HCEC 1CT (cell line): ENCODE measurements at places on chromosomes 4 and X.

GRCh38 chr4:174451718-174452296, 70.5 kb downstream of the HPGD start:
- DNase-seq = no peak

- DNase-seq = no peak
Measured at GRCh38 chrX:38845426-38845825, 44.2 kb downstream of the MID1IP1 start.

GRCh38 chr4:83093060-83093640, 21.4 kb downstream of the PLAC8 start:
- DNase-seq = no peak

DNA sequence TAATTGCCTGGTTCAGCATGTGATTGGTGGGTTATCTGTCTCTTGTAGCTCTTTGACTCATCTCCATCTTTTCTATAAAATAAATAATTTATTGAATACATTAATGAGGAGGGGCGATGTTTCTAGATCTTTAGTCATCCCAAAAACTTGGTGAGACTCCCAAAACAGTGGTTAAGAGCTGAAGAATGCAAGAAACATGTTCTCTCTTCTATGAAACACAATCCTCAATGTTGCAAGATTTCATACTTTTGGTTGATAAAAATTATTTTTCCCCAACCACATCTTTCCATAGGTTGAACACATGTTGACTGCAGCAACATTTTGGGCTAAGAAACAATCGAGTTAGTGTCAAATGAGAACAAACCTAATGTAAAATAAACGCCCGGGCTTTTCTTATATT, 1.2 kb upstream of the TMEM47 start:
- DNase-seq = peak; percentile 48

- peak; percentile 98 for DNase-seq
Measured at GRCh38 chrX:13463608-13464007, 105.8 kb upstream of the EGFL6 start.

- DNase-seq = peak; percentile 21
Measured at GRCh38 chr4:153634738-153635353, 49.2 kb upstream of the TLR2 start.

DNA sequence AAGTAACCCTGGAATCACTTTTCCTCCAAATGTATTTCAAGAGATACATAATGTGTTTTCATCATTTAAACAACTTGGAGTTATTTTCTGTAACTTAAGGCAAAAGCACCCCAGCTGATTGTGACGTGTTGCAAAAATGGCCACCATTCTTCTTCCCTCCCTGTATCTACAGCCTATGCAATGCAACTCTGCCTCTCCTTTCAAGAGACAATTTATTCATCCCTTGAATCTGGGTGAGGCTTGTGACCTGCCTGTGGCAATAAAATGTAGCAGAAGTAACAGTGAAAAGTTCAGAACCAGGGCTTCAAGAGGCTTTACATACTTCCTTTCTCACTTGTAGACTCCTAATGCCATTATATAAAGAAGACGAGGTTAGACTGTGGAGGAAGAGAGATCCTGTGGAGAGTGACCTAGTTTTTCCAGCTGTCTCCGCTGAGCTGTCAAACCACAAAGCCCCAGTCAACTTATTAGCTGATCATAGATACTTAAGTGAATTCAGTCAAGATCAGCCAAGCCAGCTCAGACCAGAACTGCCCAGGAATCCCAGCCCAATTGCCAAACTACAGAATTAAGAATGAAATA, 81.0 kb upstream of the KLF3 start:
- no peak for DNase-seq

DNA sequence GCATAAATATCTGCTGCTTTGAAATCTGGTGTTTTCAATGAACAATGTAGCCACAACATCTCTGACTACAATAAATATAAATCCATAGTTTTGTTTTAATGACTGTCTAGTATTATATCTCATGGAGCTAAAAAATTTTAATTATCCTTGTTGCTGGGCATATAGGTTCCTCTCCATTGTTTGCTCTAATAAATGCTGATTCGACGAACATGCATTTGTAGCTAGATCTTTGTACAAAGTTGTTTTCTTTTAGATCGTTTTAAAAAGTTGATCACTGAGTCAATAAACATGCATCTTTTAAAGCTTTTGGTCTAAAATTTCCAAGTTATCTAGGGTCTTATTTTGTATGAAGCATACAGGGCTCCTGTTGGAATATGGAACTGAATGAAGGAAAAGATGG, 130.5 kb upstream of the GPR101 start:
- DNase-seq = no peak

GRCh38 chr4:74715706-74716435, 78.5 kb downstream of the BTC start:
- DNase-seq = no peak

DNA sequence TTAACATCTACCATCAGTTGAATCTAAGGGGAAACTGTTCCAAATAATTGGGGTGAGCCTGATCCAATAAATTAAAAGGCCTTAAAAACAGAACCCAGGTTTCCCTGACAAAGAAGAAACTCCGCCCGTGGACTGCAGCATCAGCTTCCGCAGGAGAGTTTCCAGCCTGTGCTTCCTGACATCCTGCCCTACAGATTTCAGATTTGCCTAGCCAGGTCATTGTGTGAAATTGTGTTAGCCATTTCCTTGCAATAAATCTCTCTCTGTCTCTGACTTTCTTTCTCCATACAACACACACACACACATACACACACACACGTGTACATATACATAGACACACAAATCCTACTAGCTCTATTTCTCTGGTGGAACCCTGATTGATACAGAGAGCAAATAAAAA, 48.3 kb upstream of the LCORL start:
- DNase-seq = no peak
